ENCODE measurements at places on chromosomes 3 and 15.

DNA sequence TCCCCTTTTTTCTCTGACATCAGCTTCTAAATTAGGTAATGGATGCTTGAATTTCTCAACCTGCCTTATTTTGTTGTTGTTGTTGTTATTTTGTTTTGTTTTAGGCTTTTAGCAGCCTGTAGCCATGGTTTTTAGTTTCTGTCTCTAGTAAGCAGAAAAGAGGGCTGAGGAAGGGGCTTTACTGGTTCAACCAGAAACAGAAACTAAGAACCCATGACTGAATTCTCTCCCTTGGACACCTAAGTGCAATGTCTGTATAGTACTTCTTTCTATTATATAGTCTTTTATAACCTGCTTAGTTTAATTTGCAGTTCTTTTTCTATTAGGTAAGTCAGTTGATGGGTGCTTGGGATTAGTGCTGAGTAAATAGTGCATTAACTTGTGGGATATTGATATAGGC lies 129.0 kb downstream of the BBX start:
- no peak for DNase-seq

- no peak for DNase-seq
These were observed 150.5 kb upstream of the IQSEC1 start for GRCh38 chr3:13223574-13224237.

DNA sequence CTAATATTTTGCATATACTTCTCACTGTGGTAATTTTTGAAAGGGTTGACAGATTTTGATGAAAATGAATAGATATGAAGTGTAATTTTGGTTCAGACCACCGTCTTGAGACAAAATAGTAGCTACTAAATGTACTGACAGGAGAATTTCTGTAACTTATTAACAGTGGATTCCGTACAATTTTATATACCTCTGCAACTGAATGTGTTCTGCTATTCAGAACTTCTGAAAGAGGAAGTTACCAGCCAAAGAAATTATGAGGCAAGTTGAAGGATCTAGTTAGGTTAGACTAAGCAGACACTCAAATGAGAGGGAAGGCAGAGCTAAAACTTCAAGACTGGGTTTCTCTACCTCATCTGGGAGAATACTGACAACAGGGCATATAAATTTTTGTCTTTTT lies 29.4 kb downstream of the GAP43 start:
- no peak for DNase-seq

DNA sequence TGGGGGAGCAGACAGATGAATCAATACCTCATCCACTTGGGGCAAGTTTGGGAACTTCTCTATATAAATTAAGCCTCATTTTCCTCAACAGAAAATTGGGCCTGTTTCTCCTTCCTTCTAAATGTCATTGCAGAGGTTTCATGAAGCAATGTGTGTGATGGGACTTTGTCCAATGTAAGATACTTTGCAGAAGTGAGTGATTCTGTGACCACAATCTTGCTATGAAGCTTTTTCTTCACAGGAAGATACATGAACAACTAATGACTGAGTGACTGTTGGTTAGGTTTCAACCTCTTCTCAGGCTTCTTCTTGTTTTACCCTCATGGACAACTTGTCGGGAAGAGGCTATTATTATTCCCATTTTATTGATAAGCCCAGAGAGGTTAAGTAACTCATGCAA lies 11.0 kb downstream of the TMEM45A start:
- no peak for DNase-seq

GRCh38 chr3:86830566-86830965 lies 160.4 kb downstream of the VGLL3 start:
- DNase-seq, result no peak

GRCh38 chr15:89898614-89899294 lies 5.0 kb upstream of the AP3S2 start:
- no peak for DNase-seq

GRCh38 chr3:9727041-9727595 lies 4.4 kb upstream of the BRPF1 start:
- DNase-seq, result no peak

DNA sequence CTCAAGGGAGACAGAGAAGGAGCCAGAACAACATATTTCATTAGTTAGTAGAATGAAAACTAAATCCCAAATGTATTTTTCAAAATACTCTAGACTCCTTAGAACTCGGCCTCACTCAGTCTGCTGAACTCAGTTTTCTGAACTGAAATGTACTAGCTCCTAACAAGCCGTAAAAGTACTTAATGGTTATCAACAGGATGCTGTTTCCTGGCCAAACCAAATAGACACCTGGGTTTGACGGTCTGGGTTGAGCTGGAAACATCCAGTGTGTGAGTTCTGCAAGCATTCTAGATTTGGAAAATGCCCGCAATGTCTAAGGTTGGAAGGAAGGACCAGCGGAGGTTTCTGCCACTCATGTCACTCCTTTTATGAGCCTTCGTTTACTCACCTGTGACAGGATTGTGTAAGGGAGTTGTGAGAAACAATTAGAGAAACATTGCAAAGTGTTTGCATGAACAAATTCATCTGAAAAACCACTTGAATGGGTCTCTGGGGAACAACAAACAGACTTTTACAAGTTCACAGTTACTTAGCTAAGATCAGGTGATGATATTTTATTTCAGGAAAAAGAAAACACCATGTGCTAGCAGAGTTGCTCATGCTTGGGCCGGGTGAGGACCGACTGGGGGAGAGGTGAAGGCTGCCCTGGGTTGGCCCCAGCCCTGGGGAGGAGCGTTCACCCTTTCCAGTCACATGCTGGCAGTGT lies 151.0 kb downstream of the ALDH1A2 start:
- no peak for DNase-seq

DNA sequence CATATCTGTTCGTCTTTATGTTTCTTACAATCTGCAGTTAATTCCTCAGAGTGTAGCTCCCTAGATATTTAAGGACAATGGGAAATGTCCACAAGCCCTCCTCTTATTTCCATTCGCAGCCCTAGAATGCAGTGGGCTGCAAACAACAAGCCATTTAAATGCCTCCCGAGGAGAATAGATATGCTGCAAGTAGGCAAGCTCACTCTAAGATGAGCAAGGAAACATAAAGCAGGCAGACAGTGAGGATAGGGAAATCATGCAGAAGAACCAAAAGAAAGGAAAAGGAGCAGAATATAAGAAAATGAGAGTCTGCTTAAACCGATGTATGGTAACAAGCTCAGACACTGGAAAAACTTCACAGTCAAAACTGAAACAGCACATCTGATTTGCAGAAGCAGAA lies 561.9 kb downstream of the GBE1 start:
- no peak for DNase-seq

DNA sequence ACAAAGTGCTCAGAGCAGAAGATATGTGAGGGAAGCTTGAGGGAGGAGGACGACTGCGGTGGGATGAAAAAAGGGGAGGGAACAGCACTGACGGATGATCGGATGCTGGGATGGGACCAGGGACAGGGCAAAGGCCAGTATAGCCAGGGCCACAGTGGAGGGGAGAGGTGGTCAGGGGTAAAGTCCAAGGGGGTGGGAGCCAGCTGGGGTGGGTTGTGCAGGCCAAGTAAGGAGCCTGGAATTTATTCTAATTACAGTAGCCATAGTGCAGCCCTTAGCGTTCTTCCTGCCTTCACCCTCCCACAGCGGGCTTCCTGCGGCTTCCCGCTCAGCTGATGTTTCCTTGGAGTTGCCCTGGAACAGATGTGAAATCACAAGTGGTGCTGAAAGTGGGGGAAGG lies 7.6 kb upstream of the APEH start:
- DNase-seq, result no peak

GRCh38 chr15:72472992-72473610 lies 1.0 kb upstream of the ARIH1 start:
- no peak for DNase-seq

DNA sequence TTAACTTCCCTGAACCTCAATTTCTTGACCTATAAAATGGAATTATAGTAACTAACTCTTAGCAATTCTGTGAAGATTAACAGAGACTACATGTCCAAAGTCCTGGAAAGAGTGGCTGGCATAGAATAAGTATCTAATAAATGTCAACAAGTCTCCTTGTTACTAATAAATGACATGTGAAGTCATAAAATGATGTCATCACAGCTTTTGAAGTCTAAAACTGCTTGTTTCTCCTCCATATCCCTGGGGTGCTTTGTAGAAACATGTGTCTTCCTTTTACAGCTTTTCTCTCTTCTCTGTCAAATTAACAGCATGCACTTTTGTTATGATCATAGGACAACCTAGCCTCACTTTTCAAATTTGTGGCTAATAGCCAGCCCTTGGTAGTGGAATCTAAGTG lies 510.2 kb downstream of the NTRK3 start:
- no peak for DNase-seq

DNA sequence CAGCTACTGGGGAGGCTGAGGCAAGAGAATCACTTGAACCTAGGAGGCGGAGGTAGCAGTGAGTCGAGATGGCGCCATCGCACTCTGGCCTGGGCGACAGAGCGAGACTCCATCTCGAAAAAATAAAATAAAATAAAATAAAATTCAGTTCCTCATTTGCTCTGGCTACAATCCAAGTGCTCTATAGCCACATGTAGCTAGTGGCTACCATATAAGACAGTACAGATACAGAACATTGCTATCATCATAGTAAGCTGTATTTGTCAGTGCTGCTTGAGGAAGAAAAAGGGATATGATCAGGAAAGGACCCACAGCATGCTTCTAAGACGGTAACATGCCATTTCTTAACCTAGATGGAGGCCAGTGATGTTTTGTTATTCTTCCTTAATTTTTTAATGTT lies 88.7 kb upstream of the CDAN1 start:
- DNase-seq, result no peak

- peak; percentile 80 for DNase-seq
These were observed 18.5 kb upstream of the LMCD1 start for GRCh38 chr3:8482960-8483665.

GRCh38 chr15:101488300-101489164 lies 975 bp downstream of the PCSK6 start:
- DNase-seq, result no peak

DNA sequence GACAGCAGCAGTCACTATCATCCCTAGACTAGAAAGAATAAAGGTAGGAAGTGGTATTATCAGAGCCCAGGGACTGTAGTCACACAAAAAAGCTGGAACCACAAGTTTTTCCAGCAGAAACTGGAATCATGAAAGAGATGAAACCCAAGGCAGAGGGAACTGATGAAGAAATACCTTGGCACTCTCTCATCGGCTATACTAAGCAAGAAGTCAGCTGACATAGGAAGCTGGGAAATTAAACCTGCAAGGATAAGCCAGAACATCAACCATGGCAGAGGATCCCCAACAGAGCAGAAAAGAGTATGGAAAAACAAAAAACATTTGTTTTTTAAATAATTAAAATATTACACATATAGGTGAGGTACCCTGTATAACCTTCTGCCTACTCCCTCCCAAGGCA lies 86.5 kb downstream of the AQR start:
- no peak for DNase-seq

DNA sequence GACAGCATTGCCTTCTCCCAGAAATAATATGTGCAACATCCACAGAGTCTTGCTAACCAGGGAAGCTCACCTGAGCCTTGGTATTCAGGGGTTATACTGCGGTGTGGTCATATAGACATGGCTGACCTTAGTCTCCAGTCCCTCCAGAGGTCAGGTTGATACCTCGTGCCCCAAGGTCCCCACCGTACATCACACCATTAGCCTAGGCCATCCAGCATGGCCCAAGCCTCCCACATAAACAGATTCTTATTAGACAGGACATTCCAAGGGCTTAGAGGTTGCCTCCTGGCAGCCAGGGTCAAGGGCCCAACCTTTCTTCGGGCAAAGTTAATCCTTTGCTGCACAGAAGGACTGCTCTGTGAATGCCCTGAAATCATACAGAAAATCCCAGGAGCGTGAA lies 18.8 kb downstream of the ACAN start:
- DNase-seq, result no peak

GRCh38 chr3:47261301-47261700 lies 21.3 kb downstream of the KIF9 start:
- DNase-seq, result peak; percentile 42

DNA sequence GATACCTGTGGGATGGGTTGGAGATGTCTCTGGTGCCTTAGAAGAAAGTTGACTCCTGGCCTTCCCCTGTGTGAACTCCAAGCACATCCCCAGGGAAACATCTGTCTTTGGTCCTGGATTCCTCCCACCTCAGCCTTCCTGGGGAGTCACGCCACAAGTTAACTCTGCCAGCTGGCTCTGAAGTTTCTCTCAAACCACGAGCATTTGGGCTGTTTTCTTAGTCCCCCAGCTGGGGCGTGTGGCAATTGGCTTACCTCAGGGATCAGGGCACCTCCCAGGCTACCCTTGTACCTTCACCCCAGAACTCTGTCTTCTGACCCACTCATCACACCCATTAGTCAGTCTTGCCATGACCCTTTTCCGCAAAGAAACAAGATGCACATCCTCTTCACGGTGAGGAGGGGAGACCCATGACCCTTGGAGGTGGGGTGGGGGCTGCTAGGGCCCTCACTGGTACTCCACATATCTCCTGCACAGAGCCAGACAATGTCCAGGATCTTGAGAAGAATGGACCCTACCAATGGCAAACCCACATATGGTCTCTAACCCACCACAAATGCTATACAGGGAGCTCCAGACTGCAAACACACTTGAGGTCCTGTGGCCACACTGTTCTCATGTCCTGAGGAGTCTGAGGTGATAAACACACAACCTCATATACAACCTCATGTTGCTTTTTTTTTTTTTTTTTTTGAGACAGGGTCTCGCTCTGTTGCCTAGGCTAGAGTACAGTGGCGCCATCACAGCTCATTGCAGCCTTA lies 3.9 kb downstream of the NEIL1 start:
- no peak for DNase-seq

GRCh38 chr3:146156095-146156494 lies 4.9 kb downstream of the PLOD2 start:
- DNase-seq, result no peak

DNA sequence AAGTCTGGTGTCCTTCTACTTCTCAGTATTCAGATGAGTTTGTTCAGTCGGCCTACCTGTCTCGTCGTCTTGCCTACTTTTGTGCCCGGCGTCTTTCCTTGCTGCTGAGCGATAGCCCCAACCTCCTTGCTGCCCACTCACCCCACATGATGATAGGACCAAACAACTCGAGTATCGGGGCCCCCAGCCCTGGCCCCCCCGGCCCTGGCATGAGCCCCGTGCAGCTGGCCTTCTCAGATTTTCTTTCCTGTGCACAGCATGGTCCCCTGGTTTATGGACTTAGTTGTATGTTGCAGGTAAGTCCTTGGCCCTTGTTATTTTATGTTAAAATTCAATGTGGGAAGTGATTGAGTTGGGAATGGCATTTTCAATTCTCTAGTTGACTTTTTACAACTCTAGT lies 43.2 kb downstream of the GPR171 start:
- no peak for DNase-seq

Measured in T1000 (cell line).